ENCODE measurements at places on chromosomes 16 and 17. TPM values are rescaled to one million over a fixed set of nuclear protein-coding genes. Genes with fewer than 3 reads are reported as not detected.

Gene PRSS27
- total RNA-seq, result 0.40 TPM

Gene ASGR2
- 0.24 TPM for total RNA-seq

- no peak for DNase-seq
These were observed 38.5 kb upstream of the SLC5A11 start for GRCh38 chr16:24807301-24807700.

DNA sequence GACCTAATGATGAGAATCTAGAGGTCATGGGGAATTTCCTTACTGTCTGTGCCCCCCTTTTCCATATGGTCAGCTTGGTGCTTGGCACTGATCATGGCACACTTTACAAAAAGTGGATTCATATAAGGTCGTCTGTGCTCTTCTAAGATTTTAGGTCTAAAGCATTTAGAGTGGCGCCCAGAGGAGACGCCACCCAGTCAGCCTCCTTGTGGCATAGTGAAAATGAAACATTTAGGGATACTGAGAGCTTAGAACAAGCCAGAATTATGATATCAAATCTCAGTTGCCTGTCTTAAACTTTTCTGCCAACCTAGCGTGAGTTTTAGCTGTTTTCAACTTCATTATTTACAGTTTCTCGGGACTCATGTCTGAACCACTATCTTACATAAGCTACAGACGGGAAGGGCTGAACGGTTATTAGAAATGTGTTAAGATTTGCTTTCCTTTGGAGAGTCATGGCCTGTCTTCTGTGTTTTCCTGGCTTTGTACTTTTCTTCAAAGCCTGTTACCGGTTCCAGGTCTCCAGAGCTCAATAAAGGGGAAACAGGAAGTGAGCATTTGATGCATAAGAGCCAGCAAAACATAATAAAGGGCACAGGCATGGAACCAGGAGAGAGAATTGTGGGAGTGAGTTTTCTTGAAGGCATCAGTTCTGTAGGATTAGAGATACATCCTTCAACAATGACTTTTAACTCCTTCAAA lies 13.7 kb downstream of the ZNRF1 start:
- no peak for DNase-seq

DNA sequence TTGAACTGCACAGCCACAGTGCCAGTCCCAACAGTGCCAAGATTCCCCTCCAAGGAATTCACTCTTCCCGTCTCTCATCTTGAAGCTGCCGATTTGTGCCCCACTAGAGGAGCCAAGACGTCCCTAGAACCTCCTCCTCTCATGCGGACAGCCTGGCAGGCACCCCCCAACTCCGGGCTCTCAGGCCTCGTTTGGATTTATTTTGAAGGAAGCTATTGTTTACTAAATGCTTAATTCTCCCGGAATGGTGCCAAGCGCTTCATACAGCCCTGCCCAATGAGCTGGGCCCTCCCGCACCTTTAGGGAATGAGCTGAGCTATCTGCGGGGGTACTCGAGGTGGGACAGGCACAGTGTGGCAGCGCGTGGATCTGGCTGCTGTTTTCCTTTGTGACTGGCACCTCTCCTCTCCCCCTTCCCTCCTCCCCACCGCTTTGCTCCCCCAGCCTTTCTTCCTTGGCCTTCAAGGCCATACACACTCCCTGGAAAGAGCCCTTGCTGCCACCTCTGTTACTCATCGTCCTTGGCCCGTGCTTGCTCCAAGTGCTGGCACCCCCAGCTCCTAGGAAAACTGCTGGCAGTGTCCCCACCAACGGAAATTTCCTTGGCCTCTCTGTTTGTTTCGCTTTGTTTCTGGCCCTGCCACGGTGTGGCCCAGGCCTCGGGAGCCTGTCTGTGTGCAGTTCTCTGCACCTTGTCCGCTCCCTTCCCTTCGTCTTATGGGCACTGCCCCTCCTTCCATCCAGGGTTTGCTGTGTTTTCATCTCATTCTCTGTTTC lies 49.9 kb upstream of the CDR2 start:
- no peak for DNase-seq

GRCh38 chr16:50505115-50505514 lies 43.1 kb upstream of the NKD1 start:
- no peak for DNase-seq

GRCh38 chr16:57606847-57607501 lies 21.5 kb upstream of the ADGRG1 start:
- no peak for DNase-seq
